Memory B cell (primary cell): ENCODE measurements at places on chromosomes 11 and 22.

DNA sequence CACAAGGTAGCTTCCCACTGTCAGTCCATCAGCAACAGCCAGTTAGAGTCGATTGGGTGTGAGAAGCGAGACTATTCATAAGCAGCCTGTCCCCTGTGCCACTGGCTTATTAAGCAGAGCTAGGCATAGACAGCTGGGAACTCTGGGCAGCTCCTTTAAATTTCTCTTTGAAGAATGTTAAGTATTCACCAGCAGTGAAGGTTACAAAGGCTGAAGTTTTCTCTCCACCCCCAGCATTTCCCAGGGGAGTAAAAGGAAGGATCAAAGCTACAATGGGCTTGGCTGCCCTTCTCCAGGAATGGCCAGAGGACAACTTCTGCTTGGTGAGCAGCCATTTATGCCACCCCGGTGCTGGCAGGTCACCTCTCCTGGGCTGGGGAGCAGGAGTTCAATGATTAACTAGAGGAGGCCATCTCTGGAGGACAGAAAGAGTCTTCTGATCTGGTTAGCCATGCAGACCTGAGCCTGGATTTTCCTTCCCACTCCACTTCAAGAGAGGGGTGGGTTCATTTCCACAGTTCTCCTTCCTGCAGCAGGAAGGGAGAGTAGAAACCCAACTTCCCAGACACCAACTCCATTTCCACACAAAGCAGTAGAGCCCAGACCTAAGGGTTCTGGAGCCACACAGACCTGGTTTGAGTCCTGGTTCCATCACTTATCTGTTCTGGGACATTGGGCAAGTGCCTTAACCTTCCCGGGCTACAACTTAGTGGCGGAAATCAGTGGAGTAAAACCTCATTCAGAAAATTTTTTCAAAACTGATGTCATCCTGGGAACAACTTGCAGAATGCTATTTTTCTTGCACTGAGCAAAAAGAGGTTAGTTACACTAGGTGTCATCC lies 22.6 kb downstream of the POU2AF3 start:
- no peak for DNase-seq

- DNase-seq, result no peak
Measured at GRCh38 chr22:26797910-26798309, 140.5 kb downstream of the MIAT start.

GRCh38 chr22:40855979-40856512 lies 393 bp downstream of the ST13 start:
- no peak for DNase-seq

DNA sequence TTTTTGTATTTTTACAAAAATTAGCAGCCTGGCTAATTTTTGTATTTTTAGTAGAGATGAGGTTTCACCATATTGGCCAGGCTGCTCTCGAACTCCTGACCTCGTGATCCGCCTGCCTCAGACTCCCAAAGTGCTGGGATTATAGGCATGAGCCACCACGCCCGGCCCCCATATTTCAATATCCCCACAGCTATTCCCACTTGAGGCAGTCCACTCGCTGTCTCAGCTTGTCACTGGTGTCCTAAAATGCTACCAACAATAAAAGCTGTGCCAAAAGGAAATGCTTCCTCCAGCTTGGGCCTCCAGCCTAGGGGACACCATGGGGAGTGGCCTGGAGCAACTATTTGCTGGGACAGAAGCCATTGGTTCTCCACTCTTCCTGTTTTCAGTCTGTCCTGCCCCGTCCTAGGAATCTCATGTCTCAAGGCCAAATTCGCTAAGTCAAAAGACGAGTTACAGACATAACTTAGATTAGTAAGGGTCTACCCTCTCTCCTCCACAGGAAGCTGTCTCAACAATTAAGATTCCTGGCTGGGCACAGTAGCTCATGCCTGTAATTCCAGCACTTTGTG lies 7.3 kb upstream of the SPINDOC start:
- no peak for DNase-seq

DNA sequence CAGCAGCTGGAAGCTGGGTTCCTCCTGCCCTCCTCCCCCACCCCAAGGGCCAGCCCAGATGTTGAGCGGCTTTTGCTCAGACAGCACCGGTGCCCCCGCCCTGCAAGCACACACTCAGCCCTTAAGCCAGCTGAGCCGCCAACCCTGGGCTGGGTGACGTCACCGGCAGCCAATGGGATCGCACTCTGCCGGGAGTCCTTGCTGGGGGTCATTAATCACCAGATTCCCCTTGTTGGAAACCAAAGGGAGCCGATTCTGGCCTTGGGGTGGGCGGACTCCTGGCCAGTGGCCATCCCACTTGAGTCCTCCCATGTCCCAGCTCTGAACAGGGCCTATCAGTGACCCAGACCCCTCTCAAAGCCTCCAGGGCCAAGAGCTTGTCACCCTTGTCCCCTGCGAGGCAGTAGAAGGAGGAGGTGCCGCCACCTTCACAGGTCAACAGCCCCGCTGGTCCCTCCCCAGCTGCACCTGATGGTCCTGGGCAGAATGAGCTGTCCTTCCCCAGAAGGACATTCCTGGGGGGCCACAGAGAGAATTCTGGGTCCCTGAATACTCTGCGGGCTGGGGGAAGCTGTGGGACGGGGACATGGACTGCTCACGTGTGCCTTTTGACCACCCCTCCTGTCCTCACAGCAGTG lies 7.4 kb downstream of the DUSP8 start:
- peak; percentile 51 for DNase-seq
